Epithelial cell of prostate (primary cell): ENCODE measurements at places on chromosomes 16 and 17.

DNA sequence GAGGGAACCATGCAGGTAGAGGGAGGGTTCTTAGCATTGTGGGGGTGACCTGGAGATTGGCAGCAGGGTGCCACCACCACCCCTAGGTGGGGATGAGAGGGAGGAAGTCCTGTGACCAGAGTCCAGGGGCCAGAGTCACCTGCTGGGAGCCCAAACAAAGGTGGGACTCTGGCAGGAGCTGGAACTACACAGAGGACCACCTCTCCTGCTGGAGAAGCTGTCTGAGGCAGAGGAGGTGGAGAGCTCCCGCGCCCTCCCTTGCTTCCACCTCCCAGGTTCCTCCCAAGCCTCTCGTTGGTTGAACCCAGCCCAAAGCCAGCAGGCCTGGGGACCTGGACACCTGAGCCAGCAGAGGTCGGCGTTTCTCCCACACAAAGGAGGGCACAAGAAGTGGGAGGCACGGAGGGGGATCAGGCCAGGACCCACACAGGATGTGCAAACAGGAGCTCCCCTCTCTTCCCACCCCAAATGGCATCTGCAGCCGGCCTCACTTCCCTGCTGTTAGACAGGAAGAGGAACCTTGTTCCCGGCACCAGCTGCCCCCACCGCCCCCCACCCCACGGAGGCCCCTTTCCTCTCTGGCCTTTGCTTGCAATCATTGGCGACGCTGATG, 154.6 kb downstream of the SEC14L1 start:
- DNase-seq, result no peak

GRCh38 chr17:19392303-19392702, 5.3 kb upstream of the MFAP4 start:
- no peak for DNase-seq

GRCh38 chr17:6179017-6179416, 108.8 kb downstream of the WSCD1 start:
- DNase-seq, result no peak

- DNase-seq, result no peak
Measured at GRCh38 chr16:25079637-25080378, 31.7 kb upstream of the LCMT1 start.

GRCh38 chr16:21666772-21667171, 3.0 kb downstream of the OTOA start:
- DNase-seq, result no peak

DNA sequence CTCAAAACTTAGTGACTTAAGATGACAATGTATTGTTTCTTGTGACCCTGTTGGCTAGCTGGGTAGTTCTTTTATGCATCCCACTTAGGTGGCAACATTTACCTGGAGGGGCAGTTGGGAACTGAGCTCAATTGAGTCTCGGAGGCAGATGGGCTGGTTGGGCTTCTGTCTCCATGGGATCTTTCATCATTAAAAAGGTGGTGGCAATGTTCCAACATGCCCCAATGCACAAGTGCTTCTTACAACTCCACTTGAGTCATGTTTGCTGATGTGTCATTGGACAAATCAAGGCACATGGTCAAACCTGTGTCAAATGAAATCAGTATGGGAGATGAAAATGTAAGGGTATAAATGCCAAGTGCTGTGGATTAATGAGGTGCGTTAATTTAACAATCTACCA, 11.7 kb upstream of the HS3ST3B1 start:
- DNase-seq, result no peak

DNA sequence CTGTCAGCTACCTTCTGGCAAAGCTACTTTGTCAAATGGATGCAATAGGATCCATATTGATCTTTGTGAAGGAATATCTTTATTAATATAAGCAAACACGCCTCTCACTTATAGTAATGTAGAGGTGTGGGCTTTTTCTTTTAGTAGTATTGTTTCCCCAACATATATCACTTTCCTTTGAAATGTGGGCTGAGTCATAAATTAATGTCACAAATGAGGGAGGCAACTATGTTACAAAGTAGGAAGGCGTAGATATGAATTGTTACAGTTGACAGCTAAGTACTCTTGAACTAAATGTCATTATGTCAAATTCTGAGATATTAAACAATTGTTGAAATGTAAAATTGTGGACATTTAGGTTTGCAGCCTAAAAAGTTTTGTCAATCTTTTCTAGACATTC, 2.6 kb upstream of the PPM1E start:
- DNase-seq, result no peak

DNA sequence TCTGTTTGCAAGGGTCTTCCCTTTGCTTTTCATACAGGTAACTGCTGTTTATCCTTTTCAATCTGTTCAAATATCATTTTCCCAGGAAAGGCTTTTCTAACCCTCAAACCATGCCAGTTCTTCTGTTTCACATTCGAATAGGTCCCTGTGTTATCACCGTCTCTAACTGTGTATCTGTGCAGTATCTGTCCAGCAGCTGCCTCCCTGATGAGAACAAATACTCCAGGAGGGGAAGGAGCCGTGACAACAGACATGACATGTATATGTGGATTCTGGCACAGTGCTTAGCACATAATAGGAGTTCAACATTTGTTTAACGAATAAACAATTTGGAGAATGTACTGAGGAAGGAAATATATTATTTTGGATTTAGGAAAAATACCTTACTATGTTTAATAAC, 95.7 kb downstream of the STX8 start:
- no peak for DNase-seq

GRCh38 chr17:79968116-79968515, 67.6 kb downstream of the TBC1D16 start:
- DNase-seq, result no peak

DNA sequence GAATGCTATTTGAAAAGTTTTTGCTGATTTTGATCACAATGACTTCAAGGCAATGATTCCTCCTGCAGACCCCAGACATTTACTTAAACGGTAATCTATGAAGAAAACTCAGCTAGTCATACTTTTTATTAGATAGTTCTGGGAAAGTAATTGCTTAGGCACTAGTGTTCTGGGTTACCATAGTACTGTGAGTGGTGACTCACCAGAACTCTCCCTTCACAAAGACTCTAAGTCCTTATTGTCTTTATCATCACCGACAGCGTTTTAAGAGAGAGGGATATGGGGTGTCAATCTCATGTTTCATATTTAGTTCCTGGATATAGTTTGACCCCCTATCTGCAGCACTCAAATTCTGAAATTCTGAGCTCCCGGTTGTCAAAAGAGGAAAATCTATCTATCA, 43.0 kb upstream of the CDH8 start:
- DNase-seq, result no peak

- DNase-seq, result no peak
Measured at GRCh38 chr17:47952171-47953021, 5.3 kb downstream of the PRR15L start.

- DNase-seq, result no peak
Measured at GRCh38 chr16:78690510-78690909, 591.1 kb downstream of the WWOX start.

DNA sequence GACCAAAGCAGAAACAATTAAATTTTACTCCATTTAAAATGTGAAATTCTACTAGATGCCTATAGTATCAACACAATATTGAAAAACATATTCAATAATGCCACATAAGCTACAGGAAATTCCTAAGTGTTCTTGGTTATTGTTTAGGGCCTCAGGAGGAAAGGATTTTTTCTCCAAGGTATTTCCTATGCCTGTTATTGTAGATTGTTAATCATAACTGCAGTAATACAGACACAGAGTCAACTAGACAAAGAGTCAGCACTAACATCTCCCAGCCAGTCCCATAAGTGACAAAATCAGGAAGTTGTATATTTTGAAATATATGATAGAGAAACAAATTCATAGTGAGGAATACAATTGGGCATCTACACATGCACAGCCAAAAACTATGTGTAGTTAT, 782.7 kb upstream of the KIF2B start:
- DNase-seq, result no peak

DNA sequence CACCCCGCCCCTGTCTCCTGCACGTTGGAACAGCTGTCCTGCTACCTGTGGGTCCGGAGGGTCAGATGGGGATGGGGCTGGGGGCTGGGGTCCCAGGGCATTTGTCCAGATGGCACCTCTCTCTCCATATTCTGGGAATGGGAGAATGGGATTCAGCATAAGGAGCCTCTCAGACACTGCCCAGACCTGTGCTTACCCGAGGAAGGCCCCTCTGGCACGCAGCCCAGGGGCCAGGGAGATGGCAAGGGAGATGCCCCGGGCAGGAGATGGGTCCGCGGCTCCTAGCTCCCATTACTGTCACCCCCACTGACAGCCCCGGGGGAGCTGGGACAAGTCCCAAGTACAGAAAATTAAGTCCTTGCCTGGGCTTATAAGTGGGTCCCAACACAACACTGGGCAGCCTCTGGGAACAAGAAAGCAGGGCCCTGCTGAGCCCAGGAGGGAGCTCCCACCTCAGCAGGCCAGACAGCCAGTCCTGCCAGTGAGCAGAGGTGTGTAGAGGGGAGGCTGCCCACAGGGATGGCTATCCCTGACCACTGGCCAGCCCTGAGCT, 1.8 kb downstream of the VASN start:
- DNase-seq, result no peak

DNA sequence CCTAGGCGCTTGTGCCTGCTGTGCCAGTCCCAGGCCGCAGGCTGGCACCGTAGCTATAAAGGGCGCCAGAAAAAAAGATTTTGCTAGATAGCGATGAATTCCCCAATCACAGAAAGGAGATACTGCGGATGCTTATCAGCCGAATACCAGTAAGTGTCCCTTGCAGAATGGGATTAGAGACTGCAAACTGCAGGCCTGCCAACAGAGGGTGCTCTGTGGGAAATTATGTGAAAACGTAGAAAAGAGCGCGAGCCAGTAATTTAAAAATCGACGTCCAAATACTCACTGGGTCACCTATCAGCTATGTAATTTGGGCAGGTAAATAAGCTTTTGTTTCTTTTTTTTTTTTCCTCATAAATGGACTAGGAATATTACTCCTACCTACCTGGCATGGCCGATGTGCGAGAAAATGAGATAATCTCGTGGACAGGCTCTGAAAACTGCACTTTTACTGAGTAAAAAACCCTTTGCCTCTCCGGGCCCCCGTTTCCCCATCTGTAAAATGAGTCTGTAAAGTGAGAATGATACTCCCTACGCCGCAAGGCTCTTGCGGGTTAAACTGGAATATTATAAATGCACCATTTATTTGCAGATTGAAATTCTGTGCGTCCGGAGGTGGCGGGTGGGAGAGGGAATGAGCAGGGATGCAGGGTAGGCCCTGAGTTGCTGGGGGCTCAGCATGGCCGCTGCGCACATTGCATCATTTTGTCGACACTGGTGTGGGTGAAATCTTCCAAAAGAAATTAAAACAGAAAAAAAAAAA, 1.2 kb upstream of the COG1 start:
- DNase-seq, result no peak

DNA sequence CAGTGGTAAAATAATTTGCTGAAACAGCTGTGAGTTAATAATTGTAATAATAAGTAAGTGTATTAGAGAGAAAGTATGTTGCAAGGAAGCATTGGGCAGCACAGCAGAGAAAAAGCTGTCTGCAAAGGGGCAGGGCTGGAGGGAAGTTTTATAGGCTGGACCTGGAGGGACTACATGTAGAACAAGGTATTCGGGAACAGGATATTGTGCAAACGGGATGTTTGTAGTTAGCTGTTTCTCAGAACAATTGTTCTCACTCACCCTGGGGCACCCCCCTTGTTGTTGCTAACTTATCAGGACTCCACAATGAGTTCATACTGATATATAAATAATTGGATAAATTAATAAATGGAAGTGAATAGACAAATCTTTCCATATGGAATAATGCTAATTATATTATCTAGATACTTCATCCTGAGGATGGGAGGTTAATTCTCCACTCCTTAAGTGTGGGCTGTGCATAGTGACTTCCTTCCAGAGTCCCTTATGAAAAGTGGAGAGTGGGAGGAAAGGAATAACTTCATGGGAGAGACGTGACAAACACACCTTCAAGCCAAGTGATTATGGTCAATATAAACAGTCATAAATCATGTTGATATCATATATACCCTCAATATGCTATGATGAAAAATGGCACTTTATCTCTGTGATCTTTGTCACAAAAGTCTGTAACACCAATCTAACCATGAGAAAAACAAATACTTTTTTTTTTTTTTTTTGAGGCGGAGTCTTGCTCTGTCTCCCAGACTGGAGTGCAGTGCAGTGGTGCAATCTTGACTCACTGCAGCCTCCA, 85.4 kb downstream of the PPM1E start:
- DNase-seq, result no peak

DNA sequence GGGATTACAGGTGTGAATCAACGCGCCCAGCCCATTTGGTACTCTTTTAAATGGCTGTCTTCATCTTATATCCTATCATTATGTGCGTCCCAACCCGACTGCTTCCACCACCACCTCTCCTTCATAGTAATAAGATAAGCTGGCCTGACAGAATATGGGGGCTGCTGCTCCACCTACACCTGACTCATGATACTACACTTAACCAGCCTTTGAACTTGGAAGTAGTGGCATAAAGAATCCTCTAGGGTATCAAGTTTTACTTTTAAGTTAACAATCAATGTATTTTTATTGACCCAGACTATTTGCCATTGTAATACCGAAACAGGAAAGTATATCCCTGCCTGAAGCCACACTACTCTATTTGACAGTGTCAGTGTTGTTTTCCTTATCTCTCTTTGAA, 18.8 kb downstream of the PDZD9 start:
- DNase-seq, result no peak

DNA sequence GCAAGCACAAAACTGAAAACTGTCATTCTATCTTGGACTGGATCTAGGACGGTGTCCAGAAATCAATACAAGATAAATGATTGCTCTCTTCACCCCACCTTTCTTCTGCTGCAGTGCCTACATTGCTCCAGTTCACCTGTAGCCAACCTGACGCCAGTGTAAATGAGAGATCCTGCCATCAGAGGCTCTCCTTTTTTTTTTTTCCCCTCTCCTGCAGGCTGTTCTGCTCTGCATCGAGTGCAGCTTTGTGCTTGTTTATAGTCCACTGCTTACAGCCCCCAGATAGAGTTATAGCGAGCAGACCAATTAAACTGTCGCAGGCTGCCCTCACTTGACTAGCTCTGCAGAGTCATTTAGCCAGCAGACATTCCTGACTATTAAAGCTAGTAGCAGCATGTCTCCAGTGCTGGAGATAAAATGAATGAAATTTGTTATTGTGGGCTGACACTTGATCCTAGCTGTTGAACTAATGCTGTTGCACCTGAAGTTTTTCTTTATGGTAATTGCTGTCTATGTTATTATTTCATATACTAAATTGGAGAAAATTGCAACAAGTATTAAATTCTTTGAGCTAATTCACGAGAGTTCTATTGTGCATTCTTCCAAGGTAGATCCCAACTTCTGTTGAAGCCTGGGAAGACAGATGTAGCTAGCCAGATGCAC, 257.1 kb downstream of the FTO start:
- DNase-seq, result no peak

GRCh38 chr16:17467923-17468540, 2.7 kb downstream of the XYLT1 start:
- DNase-seq, result no peak
